GM19239 (cell line): ENCODE measurements at places on chromosomes 2 and 18.

DNA sequence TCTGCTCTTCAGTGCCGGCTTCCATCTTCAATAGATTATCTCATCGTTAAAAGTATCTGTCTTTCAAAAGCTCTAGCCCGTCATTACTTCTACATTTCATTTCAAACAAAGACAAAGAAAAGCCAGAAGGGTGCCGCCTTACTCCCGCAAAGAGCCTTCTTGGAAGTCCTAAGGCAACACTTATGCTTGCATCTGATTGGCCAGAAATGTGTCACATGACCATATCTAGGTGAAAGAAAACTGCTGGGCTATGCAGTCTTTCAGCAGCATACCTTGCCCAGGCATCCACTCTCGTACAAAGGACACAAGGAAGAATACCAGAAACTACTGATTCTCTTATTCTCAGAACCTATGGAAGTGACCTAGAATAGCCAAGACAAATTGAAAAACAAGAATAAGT lies 217.1 kb upstream of the SLC35G4 start:
- DNase-seq: no peak

DNA sequence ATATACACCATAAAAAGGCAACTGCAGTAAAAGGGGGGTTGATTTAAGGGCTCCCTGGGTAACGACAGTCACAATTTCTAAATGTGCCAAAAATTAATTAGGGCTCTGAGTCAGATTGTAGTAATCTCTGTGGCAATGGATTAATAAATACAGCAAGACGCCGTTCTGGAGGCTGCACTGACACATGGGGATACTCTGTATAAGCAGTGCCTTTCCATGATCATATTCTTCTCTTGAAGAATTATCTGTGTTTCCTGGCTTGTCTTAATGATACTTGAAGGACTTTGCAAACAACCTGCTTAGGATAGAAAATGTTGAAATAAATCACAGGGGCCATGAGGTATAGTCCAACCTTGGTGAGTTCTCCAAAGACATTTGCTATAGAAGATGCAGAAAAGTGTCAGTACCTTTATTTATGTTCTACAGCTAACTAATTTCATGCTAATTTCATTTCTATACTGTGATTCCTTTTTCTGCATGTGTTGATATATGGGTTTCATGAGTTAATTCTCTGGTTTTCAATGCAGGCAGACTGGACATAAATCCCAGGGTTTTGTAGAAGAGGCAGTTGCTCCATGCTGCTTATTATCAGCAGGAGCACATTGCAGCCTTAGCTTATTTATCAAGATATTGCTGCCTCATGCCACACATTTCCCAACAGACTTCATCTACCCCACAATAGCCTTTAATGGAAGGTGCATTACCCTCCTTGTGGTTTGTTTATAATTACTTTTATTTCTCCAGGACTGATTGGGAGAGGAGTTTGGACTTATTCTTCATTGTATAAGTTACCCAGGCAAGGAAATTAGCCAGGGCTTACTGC lies 54.8 kb downstream of the HNMT start:
- no peak for DNase-seq

DNA sequence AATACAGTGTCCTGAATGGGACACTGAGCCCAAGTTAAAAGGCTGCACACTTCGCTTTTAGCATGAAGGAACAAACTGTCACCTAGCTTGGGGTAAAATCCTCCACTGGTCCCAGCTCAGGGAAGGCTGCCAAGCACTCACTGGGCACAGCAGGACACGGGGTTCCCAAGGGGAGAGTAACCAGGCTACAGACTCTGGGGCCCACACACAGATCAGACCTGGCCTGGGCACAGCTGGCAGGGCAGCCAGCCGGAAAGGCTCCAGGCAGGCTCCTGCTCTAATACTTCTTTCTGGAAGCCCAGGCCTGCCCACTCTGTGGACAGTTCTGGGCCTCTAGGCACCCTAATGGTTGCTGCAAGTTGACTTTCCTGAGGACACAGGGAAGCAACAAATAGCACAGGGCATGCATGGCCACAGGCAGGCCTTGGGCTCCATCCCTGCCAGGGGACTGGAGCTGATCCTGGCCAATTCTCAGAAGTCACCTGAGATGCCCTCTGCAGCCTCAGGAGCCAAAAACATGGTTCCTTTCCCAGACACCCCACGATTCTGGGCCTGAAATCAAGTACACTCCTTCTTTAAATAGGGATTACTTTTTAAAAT lies 18.7 kb upstream of the SULT1C3 start:
- no peak for DNase-seq

DNA sequence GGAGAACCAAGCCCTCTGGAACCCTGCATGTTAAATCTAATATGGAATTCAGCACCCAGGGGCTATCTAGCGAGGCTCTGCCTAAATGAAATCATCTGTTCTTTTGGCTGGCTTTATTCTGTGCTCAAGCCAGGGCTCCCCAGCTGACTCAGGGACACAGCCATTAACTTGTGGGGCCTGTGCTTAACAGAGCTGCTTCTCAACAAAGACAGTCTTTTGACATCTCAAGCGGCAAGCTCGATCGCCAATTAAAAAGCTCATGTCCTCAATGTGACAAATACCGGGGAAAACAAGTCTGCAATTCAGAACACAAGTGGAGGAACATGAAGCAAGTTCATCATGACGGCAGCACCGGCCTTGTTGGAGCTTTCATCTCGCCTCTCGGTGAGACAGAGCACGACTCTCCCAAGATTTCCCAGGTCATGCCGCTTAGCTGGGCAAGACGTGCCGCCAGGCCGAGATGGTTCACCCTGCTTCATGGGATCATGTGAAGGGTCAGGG lies 64.9 kb downstream of the KLHL29 start:
- no peak for DNase-seq

- DNase-seq: no peak
These were observed 55.0 kb downstream of the KCNG2 start for GRCh38 chr18:79852561-79853302.

- DNase-seq: no peak
These were observed 162.7 kb downstream of the WDPCP start for GRCh38 chr2:63425606-63426005.

- DNase-seq: no peak
These were observed 29.0 kb upstream of the TAF1B start for GRCh38 chr2:9814129-9814868.

GRCh38 chr2:60867007-60867406 lies 14.4 kb upstream of the REL start:
- DNase-seq: no peak

DNA sequence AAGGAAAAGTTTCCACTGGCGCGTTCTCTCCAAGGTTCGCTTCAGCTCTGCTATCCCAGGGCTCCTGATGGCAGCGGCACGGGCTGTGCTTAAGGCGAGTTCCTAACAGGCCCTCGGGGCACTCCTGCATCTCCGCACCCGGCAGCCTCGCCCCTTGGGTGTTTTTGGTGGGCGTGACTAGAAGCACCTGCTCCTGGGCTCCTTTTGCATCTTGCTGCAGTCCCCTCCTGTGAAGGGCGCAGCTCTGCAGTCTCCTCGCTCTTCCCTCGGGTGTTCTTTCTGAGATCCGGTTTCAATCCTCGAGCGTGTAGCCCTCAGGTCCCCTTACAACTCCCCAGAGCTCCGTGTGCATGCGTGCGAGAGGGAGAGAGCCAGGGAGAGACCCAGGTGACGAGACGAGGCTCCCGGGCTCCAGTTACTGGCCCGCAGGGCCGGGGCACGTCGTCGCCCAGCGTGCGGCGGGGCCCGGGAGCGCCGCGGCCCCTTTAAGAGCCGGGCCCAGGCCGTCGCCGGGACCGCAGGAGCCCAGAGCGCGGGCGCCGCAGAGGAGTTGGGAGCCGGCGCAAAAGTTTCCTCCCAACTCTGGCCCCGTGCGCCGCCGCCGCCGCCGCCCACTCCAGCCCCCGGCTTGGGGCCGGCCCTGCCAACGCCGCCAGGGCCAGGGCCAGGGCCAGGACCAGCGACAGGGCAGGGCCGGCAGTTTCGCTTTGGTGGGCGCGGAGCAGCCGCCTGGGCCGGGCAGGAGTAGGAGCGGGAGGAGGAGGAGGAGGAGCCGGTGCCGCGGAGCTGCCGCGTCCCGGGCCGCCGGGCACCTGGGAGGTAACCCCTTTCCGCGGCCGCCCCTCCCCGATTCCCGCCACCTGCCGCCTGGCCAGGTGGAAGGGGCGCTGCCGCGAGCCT lies at the start of gene PARD3B:
Gene PARD3B (plus strand): TSS at position 515 of the 900 bp plus-strand sequence. CDS start 525 bp downstream, outside the sequence.
- DNase-seq: peak; percentile 8

DNA sequence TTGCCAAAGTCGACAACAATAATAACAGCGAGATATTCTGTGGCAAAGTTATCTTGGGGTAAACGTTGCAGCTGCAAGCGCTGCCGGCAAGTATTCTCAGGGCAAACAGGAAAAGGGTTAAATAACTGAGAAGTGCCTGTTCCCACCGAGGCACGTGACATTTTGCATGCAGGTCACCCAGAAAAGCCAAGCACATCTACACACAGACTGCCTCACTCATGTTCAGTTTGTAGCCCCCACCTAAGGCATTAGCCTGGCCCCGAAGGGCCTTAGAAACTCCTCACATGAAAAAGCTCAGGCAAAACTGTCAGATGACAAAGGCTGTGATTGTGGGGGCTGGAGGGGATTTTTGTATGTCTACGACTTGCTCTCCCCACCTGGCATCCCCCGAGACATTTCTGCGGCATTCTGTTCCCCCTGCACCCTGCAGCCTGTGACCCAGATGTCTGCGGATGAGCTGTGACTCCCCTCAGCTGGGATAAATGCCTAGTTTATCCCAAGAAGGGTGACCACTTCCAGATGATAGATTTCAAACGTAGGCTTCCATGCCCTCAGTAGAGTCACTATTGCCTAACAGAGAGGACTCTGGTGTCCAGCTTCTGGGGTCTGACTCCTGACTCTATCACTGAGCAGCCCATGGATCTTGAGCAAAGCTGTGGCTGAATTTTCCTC lies 215.2 kb upstream of the SIX2 start:
- no peak for DNase-seq

- DNase-seq: no peak
These were observed 52.4 kb downstream of the ITSN2 start for GRCh38 chr2:24307961-24308360.

GRCh38 chr2:2993172-2993692 lies 384.4 kb downstream of the EIPR1 start:
- DNase-seq: no peak

- DNase-seq: no peak
These were observed 342.7 kb upstream of the CHST9 start for GRCh38 chr18:27527856-27528255.

- DNase-seq: no peak
These were observed 4.5 kb upstream of the MAP3K2 start for GRCh38 chr2:127392133-127392827.

GRCh38 chr2:8036366-8036765 lies 645.5 kb upstream of the ID2 start:
- no peak for DNase-seq

DNA sequence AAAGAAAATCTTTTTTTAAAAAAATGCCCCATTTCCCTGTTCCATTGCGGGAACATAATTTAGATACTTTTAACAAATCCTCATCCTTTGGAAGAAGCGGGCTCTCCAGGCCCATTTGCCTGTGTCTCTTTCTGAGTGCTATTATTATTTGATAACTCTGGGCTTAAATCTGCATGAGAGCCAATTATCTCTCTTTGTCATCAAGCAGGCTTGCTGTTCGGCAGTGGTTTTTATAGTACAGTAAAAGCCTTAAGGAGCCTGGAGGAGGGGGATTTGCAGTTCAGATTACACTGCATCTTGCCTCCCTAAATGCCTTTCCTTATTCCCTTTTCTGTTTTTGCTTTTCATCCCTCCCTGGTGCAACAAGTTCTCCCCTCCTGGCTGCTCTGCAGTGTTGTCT lies 50.6 kb downstream of the CELF4 start:
- no peak for DNase-seq

DNA sequence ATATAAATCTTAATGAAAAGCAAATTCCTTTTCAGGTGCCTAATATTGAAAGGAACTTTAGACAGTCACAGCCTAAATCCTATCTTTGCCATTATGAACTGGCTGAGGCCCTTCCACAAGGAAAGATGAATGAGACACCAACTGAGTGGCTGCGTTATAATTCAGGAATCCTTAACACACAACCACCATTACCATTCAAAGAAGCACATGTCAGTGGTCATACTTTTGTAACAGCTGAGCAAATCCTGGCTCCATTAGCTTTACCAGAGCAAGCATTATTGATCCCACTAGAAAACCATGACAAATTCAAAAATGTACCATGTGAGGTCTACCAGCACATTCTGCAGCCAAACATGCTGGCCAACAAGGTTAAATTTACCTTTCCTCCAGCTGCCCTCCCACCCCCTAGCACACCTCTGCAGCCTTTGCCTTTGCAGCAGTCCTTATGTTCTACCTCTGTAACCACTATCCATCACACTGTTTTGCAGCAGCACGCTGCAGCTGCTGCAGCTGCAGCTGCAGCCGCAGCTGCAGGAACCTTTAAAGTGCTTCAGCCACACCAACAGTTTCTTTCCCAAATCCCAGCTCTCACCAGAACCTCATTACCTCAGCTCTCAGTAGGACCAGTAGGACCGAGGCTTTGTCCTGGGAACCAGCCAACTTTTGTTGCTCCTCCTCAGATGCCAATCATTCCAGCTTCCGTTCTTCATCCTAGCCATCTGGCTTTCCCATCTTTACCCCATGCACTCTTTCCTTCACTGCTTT lies 340.1 kb downstream of the ZNF804A start:
- no peak for DNase-seq

DNA sequence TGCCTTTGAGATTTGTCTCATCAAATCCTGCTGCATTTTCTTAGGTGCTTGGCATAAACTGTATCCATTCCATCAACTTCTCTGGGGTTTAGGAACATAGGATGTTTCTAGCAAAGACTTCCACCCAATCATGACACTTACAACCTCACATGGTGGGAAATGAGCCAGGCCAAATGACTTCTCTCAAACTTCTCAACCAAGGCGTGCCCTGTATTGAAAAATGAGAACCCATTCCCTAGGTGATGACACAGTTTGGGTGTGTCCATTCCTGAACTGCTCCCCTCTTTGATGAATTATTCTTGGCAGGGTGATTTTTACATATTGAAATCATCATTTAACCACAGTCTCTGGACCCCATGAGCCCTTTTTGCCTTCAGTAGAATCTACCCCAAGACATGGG lies 161.1 kb downstream of the EN1 start:
- no peak for DNase-seq

- DNase-seq: no peak
These were observed 84.6 kb upstream of the SPTBN1 start for GRCh38 chr2:54371460-54372065.

- no peak for DNase-seq
These were observed 167.6 kb upstream of the DDX18 start for GRCh38 chr2:117646872-117647271.

DNA sequence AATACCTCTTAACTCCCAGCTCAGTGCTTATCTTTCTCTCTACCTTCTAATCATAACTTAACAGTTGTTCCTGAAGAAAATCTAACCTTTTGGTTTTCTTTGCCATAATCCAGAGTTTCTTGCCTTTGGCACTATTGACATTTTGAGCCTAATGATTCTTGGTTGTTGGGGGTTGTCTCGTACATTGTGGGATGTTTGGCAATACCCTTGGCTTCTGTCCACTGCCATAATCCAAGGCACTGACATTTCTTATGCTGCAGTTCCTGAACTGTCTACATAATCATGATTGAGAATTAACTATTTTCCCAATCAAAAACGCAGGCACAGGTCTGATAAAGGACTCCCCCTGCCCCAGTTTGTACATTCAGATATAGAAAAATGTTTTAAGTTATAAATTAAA lies 203.2 kb upstream of the MEX3C start:
- no peak for DNase-seq

- peak; percentile 19 for DNase-seq
These were observed 58.1 kb downstream of the MYO3B start for GRCh38 chr2:170235860-170236679.
